ENCODE measurements at places on chromosomes 2 and 18.

DNA sequence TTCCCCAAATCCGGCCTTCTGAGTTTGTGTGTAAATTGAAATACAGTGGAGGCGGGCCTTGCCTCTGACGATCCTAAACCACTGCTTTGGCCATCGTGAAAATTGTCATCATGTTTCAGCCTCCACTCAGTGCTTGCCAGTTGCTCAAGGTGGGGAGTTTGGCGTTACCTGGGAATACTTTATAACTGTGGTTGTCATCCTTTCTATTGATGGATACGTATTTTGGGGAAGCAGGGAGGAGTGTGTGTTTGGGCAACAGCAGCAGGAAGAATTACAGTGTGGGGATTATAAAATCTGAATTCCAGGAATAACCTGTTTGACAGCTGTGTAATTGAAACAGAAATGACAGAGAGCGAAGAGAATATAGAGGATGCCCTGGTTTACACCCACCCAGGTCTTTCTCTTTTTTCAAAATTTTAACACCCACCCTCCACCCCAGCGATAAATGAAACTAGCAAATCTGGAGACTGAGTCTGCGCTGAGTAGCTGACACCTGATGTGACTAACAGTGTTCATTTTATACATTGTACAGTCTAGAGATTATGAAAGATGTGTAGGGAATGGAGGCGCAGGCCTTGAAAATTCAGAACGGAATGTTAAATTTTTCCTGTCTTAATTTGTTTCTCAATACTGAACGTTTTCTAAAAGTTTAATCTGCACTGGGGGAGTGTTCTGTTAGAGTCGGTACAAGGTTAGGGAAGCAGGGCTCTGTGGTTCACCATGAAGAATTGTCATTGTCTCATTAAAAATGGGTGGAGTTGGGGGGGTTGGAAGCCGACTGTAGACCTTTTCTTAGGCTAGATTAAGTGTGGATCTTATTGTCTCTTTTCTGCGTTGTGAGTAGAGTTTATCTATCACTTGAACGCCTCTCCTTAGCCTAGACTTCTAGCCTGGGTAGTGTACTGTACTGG is 1.6 kb downstream of the MAP4K4 start:
- no peak for DNase-seq

- no peak for DNase-seq
Measured at GRCh38 chr2:144267239-144267638, 252.7 kb downstream of the ZEB2 start.

DNA sequence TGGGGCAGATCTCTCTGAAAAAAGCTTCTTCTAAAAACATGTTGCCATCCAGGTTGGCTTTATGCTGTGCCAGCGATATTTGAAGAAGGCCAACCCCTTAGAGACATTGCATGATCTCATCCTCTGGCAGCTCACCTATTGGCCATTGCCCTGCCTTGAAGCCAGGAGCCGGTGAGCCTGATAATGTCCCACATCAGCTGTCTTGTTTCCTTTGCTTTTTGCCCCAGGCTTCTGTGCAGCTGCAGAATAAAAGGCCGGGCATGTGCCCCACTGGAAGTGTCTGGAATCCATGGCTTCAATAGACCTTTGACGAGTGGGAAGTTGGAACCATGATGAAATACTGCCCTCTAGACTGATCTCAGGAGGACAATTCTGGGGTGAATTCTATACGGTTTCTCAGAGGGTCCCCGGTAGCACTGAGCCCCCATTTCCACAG is 523.5 kb upstream of the ZEB2 start:
- no peak for DNase-seq

GRCh38 chr18:8793445-8794155 is 88.2 kb downstream of the MTCL1 start:
- no peak for DNase-seq

DNA sequence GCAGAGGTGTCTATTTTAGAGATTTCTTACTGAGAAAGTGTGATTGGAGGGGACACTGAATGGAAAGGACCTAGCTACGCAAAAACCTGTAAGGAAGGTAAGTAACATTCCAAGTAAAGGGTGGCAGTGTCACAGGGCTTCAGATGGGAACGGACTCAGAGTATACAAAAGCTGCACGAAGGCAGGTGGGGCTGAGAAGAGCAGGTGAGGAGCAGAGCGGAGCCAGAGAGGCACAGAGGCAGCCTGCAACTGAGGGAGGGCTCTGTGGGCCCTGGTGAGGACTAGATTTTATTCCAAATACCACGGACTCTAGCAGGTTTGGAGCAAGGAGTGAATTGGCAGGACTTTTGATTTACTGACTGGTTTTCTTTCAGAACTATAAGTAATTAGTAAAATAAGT is 331.3 kb upstream of the PKDCC start:
- no peak for DNase-seq

DNA sequence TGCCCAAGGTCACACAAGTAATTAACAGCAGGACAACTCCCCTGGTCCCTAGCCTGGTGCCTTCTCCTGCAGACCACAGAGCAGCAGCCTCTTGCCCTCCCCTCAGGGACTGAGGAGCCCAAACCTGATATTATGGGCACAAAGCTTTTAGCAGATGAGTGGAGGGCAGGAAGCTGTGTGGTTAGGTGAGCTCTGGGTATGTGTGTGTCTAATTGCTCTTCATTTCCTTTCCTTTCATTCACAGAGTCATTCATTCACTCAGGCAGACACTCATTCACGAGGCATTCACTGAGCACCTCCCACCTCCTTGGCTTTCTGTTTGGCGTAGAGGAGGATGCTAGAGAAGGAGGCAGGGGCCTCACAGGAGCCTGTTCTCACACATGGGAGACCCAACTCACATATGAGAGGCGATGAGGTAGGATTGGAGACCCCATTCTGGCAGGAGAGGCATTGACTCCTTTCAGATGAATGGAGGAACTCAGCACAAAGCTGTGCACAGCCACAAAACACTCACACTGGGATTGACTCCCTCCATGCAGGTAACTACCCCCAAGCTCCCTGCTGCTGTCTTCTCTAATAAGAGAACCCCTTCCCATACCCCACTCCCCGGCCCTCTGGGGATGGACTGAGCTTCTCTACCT is 306.8 kb upstream of the SKOR2 start:
- no peak for DNase-seq

GRCh38 chr2:27086724-27087593 is at the start of gene KHK:
Gene KHK, plus strand, starts transcription at chr2:27086772. Its CDS starts 488 bp downstream, at chr2:27087260.
- no peak for DNase-seq

- DNase-seq, result no peak
Measured at GRCh38 chr2:129091620-129092019, 773.0 kb upstream of the HS6ST1 start.

DNA sequence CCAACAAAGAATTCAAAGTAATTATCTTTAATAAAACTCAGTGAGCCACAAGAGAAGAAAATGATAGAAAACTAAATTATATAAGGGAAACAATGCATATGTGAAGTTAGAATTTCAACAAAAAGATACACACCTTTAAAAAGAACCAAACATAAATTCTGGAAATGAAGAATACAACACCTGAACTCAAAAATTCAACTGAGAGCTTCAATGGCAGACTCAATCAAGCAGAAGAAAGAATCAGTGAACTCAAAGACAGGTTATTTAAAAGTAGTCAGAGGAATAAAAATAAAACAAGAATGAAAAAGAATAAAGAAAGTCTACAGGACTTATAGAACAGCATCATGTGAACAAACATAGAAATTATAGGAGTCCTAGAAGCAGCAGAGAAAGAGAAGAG is 73.4 kb downstream of the L3MBTL4 start:
- no peak for DNase-seq

- no peak for DNase-seq
Measured at GRCh38 chr2:214310319-214310718, 100.5 kb upstream of the VWC2L start.

Measured in stimulated activated CD8-positive, alpha-beta memory T cell treated with anti-CD3 and anti-CD28 coated beads, Interleukin-15, amount 100 ng/mL, for 4 hours (primary cell).